Breast epithelium (tissue), 4 donors: ENCODE measurements at places on chromosomes 12 and 14.

- DNase-seq: no peak
These were observed 40.3 kb downstream of the SOCS2 start for GRCh38 chr12:93612776-93613175.

- no peak for DNase-seq
These were observed 399.8 kb upstream of the USP15 start for GRCh38 chr12:61860451-61860850.

- DNase-seq: no peak
These were observed 33.7 kb upstream of the GLIPR1 start for GRCh38 chr12:75446857-75447256.

- DNase-seq: peak; percentile 57
These were observed 1.1 kb downstream of the ATXN2 start for GRCh38 chr12:111597831-111598636.

DNA sequence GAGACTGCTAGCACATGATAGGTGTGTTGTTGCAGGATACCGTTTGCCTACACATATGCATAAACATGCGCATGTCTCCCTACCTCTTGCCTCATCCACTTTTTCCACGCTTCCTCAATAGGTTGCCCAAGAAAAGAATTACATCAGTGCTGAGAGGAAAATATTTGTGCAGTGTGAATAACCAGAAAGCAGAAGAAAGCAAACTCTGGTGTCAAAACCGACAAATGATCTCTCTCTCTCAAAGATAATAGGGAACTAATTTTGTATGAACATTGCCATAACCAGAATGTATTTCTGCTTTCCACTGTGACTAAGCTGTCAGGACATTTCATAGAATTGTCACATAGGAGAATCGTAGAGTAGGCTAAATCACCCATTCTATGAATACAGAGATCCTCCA, 1.3 kb downstream of the CLEC7A start:
- no peak for DNase-seq

GRCh38 chr12:27841392-27841882, 61.4 kb upstream of the MANSC4 start:
- DNase-seq: no peak

- peak; percentile 34 for DNase-seq
These were observed 125.3 kb upstream of the ATF7IP start for GRCh38 chr12:14239935-14240872.

DNA sequence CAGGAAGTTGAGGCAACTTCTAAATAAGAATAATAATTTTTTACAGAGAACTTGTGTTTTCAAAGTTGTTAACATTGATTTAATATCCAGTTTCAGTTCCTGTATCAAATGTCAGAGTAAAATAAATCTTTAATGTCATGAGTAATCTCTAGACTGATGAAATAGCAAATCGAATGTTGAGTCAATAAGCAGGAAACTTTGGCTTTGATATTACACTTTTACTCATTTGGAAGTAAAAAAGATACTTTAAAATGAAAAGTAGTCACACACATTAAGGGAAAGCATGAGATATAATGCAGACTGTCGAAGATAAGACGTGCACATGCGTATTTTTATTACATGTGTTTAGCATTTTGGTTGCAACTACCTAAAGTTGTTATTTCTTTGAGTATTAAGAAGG, 78.2 kb upstream of the PTGDR start:
- DNase-seq: no peak

DNA sequence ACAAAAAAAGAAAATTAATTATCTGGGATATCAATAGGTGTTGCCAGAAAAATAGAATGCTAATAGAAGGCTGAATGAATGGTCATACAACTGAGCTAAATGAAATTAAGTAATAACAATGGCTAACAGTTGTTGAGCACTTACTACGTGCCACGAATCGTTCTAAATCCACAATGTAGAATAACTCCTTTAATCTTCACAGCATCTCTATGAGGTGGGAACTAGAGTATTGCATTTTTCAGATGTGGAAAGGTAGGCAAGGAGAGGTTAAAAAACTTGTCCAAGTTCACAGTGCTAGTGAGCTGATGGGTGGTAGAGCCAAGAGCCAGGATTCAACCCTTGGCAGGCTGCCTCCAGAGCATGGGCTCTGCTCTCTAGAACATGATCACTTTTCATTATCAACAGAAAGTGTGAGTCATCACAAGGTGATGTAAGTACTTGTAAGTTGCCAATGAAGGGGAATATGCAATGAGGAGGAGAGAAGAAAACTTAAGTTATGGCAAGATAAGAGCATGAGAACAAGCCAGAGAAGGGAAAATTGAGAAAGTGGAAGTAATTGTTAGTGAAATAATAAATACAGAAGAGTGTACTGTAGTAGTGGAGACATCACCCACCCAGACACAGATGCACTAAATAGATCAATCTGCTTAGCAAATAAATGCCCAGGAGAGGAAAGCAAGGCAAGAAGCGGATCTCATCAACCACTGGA, 122.1 kb downstream of the PRKD1 start:
- DNase-seq: no peak

GRCh38 chr12:27190761-27191160, 53.3 kb upstream of the STK38L start:
- DNase-seq: no peak

GRCh38 chr12:57865084-57865751, 18.7 kb upstream of the CTDSP2 start:
- DNase-seq: peak; percentile 74

DNA sequence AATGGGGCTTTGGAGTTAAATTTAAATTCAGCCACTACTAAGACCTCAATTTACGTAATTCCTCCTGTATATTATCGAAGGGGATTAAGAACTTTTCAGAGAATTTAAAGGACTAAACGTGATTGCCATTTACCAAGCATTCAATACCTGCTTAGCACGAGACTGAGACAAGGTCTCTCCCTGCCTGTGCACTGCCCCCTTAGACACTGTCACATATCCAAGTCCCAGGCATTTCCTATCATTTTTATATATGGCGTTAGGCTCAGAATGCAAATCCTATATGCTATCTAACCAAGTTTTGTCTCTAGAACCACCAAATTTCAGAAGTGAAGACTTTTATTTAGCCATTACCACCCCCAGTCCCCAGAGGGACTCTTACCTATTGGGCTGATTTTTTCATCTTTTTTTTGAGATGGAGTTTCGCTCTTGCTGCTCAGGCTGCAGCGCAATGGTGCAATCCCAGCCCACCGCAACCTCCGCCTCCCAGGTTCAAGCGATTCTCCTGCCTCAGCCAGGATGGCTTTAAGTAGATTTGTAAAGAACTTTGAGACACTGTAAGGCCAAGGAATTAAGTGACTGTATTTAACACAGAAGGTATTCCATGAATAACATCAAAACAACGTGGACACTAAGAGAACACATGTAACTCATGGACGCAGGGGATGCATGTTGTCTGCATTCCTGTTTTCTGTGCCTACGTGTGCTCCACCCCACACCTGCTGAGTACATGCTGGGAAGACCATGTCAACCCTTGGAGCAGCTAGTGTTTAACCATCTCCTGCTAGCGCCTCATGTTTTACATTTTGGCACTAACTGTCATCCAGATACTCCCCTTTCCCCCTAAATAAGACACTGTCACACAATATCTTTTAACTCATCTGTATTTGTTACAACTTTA, 6.4 kb downstream of the HSP90AA1 start:
- no peak for DNase-seq

DNA sequence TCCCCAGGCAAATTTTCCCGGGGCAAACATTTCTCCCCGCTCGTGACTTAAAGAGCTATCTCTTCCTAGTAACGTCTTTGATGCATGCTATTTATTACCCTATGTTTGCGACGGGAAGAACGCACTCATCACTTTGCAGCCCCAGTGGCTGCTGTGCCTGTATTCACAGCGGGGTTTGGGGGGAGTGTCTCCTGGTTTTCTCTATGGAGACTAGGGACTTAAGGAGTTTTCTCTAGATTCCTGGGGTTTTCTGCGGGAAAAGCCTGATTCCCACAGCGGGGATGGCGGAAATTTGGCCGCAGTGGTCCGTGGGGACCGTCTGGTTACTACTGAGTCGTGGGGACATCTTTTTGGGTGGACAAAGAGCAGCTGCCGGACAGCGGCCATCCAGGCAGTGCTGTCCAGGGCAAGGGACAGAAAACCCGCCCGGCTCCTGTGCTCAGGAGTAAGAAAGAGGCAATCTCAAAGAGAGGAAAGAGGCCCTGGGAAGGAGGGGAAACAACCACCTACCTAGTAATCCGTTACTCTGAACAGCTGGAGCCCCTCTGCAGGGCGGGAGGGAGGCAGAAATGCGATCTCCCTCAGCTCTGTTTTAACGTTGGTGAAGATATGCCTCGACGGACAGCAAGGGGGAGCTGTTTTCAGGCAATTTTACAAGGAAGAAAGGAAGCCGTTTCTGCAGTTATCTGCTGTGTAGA, 771 bp upstream of the AVPR1A start:
- DNase-seq: no peak

GRCh38 chr14:22200977-22201605, 387.9 kb downstream of the DAD1 start:
- DNase-seq: no peak

GRCh38 chr12:56804169-56804568, 41.0 kb downstream of the HSD17B6 start:
- no peak for DNase-seq

DNA sequence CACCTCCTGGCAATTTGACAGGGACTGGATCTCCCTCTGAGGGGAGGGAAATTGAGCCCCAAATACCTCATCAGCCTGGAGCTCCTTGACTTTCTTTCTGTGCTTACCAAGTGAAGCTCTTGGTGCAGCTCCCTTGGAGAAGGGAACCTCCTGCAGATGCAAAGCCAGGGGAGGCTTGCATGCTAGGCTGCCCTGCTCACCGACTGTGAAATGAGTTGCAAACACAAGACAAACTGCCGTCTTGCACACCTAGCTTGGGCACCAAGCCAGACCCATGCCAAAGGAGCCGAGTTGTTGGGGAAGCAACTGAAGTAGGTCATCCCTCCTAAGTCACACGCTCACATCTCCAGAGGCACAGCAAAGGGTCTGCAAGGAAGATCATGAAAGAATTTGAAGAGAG, 95.2 kb downstream of the GTF2A1 start:
- DNase-seq: no peak

DNA sequence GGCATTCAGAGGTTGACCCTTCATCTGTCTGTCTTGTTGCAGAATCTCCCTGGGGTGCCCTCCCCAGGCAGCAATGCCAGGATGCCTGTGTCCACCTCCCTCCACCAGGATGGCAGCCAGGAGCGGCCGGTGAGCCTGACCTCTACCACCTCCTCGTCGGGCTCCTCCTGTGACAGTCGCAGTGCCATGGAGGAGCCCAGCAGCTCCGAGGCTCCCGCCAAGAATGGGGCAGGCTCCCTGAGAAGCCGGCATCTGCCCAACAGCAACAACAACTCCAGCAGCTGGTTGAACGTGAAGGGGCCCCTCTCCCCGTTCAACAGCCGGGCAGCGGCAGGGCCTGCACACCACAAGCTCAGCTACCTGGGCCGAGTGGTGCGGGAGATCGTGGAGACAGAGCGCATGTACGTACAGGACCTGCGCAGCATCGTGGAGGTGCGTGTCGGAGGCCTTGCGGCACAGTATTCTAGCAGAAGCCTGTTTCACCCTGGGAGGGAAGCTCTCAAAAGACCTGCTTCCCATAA, 23.4 kb downstream of the PLEKHG3 start:
- no peak for DNase-seq

DNA sequence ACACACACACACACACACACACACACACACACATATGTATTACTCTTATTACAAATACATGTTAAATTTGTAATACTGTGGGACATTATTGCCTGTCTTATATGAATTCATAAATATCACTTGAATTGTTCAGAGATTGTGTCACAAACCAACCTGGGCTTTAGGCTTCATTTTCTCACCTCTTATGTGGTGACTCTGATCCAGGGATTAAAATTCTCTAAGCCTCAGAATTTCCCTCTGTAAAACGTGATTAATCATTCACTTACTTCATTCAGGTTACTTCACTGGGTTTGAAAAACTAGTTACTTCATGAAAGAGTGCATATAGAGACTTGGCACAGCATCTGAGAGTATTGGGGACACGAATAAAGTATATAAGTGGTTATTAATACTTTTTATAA, 240.3 kb upstream of the PDZRN4 start:
- DNase-seq: no peak

DNA sequence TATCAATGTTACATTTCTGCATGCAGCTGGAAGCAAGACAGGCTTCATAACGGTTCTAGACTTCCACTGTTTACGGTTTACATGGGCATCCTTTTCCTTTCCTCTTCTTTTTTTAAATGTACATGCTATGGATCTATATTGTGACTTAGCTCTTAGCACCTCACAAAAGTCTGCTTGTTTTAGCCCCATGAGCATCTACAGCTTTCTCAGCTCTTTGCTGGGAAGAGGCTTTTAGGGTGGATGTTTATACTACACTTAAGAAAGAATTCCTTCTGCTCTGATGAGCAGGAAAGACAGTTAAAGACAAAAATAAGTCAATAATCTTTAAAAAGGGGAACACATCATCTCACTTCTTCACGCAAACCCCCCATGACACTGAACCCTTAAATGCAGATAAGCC, 51.4 kb downstream of the KICS2 start:
- no peak for DNase-seq

DNA sequence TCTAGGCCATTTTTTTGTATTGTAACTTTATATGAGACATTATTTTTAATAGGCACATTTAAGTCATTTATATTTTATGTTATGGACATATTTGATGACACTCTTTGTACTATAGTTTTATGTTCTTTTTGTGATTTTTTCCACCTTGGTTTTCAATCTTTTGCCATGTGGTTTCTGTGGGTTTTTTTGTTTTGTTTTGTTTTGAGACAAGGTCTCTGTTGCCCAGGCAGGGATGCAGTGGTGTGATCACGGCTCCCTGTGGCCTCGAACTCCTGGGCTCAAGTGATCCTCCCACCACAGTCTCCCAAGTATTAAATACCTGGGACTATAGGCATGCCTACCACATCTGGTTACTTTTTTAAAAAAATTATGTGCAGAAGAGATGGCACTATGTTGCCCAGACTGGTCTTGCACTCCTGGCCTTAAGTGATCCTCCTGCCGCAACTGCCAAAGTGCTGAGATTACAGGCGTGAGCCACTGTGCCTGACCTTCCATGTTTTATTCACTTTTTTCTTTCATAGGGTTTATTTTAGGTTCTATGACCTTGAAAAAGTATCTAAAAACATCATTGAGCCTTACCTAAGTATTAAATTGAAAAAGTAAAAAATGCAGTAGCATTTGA, 16.3 kb downstream of the MSRB3 start:
- DNase-seq: no peak

DNA sequence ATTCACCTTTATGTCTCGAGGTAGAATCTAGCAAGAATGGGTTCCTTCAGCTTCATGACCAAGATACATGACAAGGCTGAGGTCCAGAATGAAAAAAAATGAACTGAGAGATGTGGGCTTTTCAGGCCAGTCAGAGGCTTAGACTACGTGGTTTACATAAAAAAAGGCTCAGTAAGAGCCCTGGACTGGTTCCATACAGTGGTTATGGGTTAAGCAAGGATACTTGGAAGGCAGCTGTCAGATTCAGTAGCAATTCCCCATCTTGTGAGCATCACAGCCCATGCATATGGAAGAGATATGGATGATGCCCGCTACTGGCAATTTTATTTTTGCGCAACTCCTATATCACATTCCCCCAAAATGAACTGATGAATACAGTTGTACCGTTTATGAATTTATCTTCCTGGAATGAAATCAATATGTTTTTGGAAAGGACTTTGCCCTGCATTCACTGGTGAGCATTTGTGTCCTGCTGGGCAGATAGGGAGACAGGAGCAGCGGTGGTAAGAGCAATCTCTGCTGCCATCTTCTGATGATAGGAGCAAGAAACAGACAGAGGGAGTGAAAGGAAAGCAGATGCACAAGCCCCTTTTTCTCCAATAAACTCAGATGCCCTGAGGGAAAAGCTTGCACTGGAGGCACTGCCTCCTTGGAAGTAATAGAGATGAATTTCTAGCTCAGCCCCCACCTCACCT, 280.4 kb downstream of the GALC start:
- no peak for DNase-seq
